B cell (primary cell): ENCODE measurements at places on chromosomes 1 and 21.

- DNase-seq, result no peak
Measured at GRCh38 chr1:241166625-241167024, 190.4 kb downstream of the RGS7 start.

GRCh38 chr1:3222042-3222692 is 153.2 kb downstream of the PRDM16 start:
- no peak for DNase-seq

GRCh38 chr1:21594501-21594900 is 74.7 kb downstream of the RAP1GAP start:
- DNase-seq, result no peak

- DNase-seq, result no peak
Measured at GRCh38 chr1:222791006-222791710, 23.7 kb upstream of the DISP1 start.

DNA sequence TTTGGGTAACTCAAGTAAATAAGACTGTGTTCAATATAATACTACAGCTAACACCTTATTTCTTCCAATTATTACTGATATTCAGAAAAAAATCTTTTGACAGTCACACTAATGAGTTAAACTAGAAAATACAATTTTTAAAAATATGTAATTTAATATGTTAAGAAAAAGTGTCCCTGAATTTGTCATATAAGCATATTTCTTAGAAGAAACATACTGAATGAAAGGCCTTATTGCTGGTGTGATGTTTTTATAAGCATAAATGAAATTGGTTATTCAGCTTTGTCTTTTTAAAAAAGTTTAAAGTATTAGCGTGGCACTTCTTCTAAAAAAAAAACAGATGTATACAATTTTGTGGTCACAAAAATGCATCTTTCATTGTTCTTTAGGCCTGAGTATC is 267.3 kb downstream of the NEGR1 start:
- no peak for DNase-seq

DNA sequence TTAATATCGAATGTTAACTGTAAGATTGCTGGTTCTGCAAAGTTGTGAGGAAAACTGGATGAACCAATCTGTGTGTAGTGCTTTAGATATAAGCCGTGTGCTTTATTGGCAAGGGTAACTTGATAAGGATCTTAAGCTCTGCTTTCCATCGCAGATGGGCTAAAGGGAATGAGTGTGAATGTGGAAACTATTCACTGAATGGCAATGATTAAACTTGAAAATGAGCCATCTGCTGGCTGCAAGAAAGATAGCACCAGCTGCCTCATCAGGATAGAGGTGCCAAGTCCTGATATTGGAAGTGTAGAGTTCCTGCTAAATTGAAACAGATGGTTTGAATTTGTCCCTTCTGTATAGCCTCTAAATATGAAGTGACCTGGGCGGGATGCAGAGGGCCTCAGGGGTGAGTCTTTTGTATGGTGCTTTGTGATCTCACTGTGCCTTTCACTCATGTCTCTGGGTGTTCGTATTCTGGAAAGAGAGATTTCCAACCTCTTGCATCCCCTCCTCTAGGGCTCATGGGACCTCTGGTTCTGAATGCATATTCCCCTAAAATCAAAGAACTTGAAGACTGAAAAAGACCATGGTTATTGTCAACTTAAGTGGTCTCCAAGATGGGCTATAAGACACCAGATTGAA is 9.2 kb downstream of the FCRL3 start:
- peak; percentile 51 for DNase-seq

DNA sequence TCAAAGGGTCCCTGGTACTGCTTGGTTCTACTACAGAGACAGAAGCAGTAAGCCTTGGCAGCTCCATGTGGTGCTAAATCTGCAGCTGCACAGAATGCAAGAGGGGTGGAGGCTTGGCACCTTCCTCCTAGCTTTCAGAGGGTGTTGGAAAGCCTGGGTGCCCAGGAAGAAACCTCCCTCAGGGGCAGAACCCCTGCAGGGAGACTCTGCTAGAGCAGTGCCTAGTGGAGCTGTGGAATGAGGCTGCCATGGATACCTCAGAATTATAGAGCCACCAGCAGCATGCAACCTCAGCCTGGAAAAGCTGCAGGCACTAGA is 76.2 kb upstream of the TLR5 start:
- DNase-seq, result no peak

GRCh38 chr1:223543560-223543959 is 121.9 kb downstream of the CAPN8 start:
- no peak for DNase-seq

- DNase-seq, result no peak
Measured at GRCh38 chr1:54846301-54846700, 40.7 kb downstream of the DHCR24 start.

DNA sequence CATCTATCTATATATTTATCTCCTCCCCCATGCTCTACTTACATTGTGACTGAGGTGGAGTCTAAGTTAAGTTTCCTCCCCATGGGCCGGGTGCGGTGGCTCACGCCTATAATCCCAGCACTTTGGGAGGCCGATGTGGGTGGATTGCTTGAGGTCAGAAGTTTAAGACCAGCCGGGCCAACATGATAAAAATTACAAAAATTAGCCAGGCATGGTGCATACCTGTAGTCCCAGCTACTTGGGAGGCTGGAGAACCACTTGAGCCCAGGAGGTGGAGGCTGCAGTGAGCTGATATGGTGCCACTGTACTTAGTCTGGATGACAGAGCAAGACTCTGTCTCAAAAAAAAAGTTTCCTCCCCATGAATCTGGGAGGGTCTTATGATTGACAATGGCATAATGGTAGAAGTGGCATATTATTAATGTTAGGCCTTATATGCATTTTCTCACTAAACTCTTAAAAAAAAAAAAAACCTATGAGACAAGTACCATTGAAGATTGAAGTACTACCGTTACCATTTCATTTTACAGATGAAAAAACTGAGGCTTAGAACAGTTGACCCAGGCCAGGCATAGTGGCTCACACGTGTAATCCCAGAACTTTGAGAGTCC is 11.2 kb downstream of the F11R start:
- DNase-seq, result no peak
